ENCODE measurements at places on chromosomes 7 and 10. TPM values are rescaled to one million over a fixed set of nuclear protein-coding genes. Genes with fewer than 3 reads are reported as not detected.
A peak's percentile ranks its signal among the peaks of the same experiment; 100 is the strongest.

- DNase-seq = peak; percentile 44
Observed at GRCh38 chr7:16755397-16755796, 1.8 kb downstream of the TSPAN13 start.

GRCh38 chr10:48466611-48467240 is 138.1 kb downstream of the ARHGAP22 start:
- no peak for DNase-seq

GRCh38 chr10:614790-615582 is 74.5 kb downstream of the DIP2C start:
- peak; percentile 48 for DNase-seq

- no peak for DNase-seq
Observed at GRCh38 chr10:133235932-133236331, 1.7 kb upstream of the VENTX start.

The TAS2R3 gene
- 1.2 TPM for total RNA-seq

DNA sequence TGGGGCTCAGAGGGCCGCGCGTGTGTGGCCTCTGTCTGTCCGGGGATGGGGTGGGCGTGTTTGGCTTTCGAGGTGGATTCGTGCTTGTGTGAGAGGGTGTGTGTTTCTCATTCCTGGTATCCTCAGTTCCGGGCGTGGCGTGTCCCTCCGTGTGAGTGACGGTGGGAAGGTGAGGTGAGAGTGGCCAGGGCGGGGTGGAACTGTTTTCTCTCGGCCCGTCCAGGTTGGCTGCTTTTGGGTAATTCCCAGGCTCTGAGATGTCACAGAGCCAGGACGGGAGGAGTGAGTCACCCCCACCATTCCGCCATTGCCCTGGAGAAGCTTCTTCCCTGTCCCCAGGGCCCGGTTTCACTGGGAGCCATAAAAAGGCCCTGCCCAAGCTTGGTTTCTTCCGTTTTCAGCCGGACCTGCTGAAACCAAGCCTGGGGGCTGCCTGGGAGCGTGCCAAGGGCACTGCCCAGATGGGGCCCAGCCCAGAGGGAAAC is 21.3 kb upstream of the CLDN4 start:
- DNase-seq = no peak

GRCh38 chr10:86250399-86250798 is 116.2 kb downstream of the GRID1 start:
- no peak for DNase-seq

DNA sequence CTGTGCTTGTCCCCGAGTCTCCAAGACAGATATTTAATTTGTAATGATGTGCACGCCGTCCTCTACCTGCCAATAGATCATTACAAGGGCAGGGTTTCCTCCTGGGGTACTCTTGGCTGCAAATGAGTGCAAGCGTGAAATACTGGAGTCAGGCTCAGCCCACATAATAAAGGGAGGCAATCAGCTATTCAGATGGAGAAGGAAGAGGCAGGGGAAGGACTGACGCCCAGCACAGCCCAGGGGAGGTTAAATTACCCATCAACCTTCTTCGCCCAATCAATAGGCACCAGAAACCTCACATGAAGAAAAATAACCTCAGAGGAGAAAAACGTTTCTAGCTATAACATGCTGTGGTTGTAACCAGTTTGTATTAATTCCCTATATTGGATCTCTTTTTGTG is 544.9 kb upstream of the ADARB2 start:
- DNase-seq = no peak

DNA sequence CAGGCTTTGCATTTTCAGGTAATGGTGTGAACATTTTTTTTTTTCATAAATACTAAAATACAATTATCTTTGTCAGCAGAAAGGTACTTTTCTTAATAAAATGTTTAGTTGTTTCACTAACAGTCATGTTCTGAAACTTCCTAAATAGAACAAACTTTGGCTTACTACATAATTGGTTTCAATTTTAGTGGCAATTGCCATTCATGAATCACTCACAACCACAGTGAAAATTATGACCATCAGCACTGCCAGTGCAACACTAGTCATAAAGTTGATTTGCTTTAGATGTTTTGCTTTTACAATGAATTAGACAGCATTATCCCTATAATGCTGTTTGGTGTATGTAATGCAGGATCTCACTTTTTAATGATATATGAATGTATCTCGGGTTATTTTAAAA is 297.6 kb upstream of the PLXDC2 start:
- no peak for DNase-seq

- peak; percentile 52 for DNase-seq
Observed at GRCh38 chr7:33895025-33895804, 10.1 kb upstream of the BMPER start.

- DNase-seq = no peak
Observed at GRCh38 chr7:4279216-4279615, 402.9 kb upstream of the FOXK1 start.

DNA sequence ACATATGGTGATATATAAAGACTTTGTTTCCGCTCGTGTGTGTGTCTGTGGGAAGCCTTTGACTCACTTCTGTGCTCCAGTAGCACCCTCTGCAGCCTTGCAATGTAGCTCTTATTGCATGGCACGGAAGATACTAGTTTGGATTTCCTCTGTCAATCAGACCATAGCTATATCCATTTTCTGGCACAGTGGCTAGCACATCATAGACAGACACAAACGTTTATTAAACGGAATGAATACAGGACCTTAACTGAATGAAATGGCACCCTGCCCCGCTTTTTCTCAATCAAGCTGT is 124.0 kb upstream of the PTPN20 start:
- peak; percentile 61 for DNase-seq

- no peak for DNase-seq
Observed at GRCh38 chr7:53060066-53060465, 24.6 kb downstream of the POM121L12 start.

- DNase-seq = no peak
Observed at GRCh38 chr7:44279286-44279685, 46.1 kb downstream of the CAMK2B start.

DNA sequence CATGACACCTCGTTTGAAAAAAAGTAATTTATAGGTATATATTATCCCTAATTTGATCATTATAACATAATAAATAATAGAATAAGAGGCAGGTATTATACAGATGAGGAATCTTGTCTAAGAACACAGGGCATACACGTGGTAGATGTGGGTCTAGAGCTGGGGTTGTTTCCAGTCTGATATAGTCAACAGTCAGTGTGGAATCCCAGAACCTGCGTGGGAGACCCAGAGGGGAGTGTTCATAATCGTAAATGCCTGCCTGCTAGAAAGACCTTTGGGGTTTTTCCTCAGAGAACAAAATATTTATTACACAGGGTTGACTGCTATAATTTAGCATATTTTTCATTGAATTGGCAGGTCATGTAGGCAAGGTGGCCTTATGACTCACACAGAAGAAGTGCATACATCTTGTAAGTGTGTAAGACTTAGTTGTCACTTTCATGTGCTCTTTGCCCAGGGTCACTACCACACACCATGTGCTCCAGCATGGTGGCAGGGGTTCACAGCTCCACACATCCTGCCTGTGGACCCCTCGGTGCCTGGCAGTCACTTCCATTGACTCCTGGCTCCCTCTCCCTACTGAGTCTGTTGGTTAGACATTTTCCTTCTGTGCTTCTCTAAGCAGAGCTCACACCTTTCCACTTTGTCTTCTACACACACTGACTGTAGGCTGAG is 94.9 kb upstream of the IKZF1 start:
- no peak for DNase-seq

GRCh38 chr7:134435161-134435920 is 23.6 kb downstream of the AKR1B1 start:
- peak; percentile 61 for DNase-seq

The MYL10 gene
- 0.73 TPM for total RNA-seq

- no peak for DNase-seq
Observed at GRCh38 chr10:76968483-76968882, 669.1 kb downstream of the KCNMA1 start.

GRCh38 chr10:90458571-90458970 is 399.3 kb downstream of the HTR7 start:
- no peak for DNase-seq

DNA sequence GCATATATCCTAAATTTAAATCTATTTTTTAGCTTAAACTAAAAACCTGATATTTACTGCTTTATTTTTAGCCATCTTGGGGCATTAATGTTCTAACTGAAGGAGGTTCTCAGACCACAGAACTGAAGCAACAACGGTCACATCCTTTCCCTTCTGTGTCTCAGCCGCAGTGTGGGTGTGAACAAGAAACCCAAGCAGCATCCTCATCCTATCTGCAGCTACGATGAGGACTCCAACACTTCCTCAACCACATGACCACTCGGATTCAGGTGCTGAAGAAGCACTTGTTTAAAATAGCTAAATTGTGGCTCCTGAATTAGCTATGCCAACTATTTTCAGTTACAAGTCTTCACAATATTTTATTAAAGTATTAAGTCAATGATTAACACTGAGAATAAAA is 5.3 kb downstream of the ESYT2 start:
- DNase-seq = no peak

- DNase-seq = no peak
Observed at GRCh38 chr7:113207931-113208330, 89.6 kb upstream of the SMIM30 start.

DNA sequence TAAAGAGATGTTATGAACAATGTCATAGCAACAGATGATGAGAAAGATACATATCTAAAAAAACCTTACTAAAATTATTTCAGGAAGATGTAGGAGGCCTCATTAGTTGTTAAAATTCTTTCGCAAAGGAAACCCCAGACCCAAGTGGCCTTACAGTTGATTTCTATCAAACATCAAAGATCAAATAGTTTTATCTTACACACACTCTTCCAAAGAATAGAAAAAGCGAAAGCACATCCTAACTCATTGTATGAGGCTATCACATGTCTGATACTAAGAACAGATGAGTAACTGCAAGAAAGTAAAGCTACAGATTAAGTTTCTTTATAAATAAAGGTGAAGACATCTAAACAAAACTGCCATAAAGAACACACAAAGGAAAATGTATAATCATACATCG is 82.9 kb upstream of the GDF10 start:
- no peak for DNase-seq

GRCh38 chr7:34845666-34846361 is 187.8 kb downstream of the NPSR1 start:
- peak; percentile 46 for DNase-seq

The NYAP1 gene
- 2.6 TPM for total RNA-seq

The MYPN gene
- total RNA-seq = 0.11 TPM

DNA sequence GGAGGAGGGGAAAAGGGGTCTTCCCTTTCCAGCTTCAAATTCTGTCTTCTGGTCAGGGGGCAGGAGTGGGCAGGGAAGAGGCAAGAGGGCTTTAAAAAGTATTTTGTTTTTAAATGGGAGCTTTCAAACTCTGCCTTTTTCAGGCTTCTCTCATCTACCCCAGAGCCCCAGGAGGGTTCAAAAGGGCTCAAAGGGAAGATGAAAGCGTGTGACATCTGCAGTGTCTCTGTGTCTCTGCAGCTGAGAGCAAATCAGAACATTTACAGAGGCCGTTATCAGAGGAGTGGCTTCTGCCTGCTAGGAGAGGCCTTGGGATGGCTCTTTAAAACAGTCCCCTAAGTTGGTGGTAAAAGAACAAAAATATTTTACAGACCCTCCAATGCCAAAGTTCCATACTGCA is 30.3 kb downstream of the TRIM8 start:
- no peak for DNase-seq

DNA sequence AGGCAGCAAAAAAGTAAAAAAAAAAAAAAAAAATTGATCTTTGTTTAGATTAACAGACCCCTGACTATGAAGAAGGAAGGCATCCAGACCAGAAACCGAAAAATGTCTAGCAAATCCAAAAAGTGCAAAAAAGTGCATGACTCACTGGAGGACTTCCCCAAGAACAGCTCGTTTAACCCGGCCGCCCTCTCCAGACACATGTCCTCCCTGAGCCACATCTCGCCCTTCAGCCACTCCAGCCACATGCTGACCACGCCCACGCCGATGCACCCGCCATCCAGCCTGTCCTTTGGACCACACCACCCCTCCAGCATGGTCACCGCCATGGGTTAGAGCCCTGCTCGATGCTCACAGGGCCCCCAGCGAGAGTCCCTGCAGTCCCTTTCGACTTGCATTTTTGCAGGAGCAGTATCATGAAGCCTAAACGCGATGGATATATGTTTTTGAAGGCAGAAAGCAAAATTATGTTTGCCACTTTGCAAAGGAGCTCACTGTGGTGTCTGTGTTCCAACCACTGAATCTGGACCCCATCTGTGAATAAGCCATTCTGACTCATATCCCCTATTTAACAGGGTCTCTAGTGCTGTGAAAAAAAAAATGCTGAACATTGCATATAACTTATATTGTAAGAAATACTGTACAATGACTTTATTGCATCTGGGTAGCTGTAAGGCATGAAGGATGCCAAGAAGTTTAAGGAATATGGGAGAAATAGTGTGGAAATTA is 19.4 kb downstream of the GATA3 start:
- DNase-seq = peak; percentile 64

- peak; percentile 88 for DNase-seq
Observed at GRCh38 chr10:54559498-54559897, 241.5 kb downstream of the PCDH15 start.

GRCh38 chr7:141999058-141999623 is 3.5 kb downstream of the MGAM start:
- no peak for DNase-seq

DNA sequence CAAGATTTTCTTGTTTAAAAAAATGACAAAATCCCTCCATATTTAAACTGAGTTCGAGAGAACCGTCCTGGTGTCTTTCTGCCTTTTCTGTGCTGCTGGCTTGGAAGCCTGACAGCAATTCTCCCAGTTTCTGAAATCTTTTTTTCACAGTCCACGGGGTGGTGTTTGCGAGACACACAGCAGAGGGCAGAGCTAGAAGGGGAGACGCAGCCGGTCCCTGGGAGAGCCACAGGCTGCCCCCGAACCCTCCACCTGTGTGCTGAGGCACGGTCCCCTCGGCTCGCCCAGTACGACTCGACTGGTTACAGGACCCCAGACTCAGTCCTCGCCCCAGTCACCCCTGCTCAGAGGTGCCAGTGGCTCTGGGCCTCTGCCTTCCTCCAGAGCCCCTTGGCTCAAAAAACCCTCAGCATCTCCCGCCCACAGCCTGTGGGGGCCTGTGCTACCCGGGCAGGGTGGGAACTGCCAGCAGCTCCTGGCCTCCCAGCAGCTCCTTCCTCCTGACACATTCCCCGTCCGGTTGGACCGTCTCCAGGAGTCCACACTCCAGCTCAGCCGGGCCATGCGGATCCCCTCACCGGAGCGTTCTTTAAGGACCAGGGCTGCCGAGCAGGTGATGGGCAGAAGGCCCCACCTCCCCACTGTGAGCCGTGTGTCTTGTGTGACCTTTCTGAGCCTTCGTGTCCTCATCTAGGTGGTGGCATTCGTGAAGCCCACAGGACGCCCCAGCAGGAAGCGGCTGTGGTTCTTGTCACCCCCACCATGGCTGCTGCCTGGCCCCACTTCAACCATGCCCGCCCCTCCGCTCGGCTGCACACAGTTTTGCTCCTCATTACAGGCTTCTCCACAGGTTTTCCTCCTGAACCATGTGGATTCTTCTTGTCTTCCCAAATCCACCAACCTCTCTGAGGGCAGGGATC is 52.3 kb upstream of the EN2 start:
- DNase-seq = no peak

DNA sequence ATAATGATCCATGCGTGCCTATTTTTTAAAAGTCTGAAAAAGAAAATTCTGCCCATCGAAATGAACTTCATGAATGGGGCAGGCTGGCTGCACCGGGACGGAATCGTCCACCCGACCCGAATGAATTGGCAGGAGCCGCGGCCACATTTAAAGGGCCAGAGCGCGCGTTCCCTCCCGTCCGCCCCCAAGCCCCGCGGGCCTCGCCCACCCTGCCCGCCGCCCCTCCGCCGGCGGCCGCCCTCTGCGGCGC is 319 bp upstream of the GATA3 start:
- DNase-seq = peak; percentile 32

GRCh38 chr7:36522453-36523007 is 132.9 kb downstream of the ANLN start:
- no peak for DNase-seq

GRCh38 chr7:100208911-100209408 is 10.8 kb upstream of the PVRIG start:
- no peak for DNase-seq

The OPN1SW gene
- not detected for total RNA-seq

Data from astrocyte (in vitro differentiated cells and primary cell).